NT2/D1 (cell line): ENCODE measurements at places on chromosomes 16 and 17.

DNA sequence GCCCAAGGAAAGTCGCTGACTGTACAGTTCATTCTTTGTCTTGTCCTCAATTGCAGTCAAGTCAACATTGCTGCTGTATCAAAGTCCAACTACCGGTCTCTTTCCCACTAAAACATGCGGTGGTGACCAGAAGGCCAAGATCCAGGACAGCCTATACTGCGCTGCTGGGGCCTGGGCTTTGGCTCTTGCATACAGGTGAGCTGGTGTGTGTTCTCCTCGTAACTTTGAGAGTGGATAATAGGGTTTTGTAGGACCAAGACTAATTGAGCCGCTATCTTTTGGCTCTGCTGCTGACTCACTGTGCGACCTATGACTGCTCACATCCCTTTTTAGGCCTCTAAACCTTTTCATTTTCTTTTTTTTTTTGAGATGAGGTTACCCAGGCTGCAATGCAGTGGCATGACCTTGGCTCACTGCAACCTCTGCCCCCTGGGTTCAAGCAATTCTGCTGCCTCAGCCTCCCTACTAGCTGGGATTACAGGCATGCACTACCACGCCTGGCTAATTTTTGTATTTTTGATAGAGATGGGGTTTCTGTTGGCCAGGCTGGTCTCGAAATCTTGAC, 38.7 kb downstream of the PHKB start:
- no peak for DNase-seq

- no peak for DNase-seq
Measured at GRCh38 chr17:15384142-15384787, 42.9 kb upstream of the TEKT3 start.

DNA sequence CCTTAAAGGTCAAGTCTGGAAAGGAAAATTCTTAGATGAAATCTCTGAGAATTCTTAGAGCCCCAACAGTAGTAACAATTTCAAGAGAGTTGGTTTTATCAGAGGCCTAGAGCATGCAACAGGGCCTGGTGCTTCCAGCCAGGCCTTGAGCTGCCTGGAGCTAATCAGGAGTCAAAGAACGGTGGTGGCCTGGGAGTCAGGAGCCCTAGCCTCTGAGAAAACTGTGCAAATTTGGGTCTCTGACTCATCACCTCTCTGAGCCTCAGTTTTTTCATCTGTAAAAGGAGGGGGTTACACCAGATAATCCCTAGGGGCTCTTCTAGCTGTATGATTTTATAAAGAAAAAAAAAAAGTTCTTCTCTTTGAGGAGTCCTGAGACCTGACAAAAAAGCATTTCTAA, 227.3 kb upstream of the RPL38 start:
- no peak for DNase-seq

- no peak for DNase-seq
Measured at GRCh38 chr17:7183433-7184090, 4.4 kb upstream of the ASGR1 start.

DNA sequence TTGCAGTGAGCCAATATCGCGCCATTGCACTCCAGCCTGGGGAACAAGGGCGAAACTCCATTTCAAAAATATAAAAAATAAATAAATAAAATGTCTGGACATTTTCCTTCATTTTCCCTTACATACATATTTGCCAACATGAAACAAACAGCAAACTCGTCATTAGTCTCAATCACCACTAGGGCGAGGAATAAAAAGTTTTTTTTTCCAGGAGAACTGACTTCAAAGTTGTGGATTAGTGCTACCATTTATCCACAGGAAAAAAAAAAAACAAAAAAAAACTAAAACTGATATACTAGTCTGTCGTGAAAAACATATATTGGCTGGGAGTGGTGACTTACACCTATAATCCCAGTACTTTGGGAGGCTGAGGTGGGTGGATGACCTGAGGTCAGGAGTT, 77.0 kb upstream of the MTMR4 start:
- no peak for DNase-seq

GRCh38 chr17:61555127-61555566, 35.9 kb downstream of the NACA2 start:
- DNase-seq: no peak

DNA sequence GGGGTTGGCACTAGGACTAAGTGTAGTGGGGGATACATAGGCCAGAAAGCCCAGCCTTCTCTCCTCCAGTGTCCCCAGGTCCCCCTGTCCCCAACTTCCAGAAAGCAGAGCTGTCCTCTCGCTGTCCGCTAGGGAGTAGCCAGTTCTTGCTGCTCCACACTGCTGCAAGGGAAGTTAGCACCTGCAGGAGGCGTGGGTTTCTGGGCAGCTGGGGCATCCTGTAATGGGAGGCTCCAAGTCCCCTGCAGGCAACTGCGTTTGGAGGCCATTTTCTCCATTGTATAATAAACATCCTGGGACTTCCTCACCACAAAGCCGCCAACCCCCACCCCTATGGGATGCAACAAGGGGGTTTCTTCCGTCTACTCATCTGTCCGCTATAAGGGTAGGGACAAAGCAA, 1.7 kb downstream of the RPRML start:
- DNase-seq: peak; percentile 80

- DNase-seq: no peak
Measured at GRCh38 chr17:45757431-45758218, 26.5 kb upstream of the CRHR1 start.

GRCh38 chr16:6335072-6335471, 997.6 kb upstream of the RBFOX1 start:
- DNase-seq: peak; percentile 61

DNA sequence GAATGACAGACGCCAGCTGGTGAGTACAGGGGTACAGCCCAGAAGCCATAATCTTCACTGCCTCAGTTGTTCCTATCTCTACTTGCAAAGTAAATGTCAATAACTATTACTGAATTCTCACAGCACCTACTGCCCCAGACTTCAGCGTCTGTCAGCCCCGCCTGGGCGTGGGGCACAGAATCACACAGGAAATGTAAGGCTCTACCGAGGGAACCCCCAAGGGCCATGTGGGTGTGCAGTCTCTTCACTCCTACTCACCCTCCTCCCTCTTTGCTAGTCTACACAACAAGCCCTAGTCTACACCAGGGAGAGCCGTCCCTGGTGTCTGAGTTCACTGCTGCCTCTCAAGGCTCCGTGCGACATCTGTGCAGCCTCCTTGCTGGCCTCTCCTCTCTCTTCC, 4.5 kb downstream of the NPTX1 start:
- DNase-seq: no peak

- no peak for DNase-seq
Measured at GRCh38 chr16:50592996-50593395, 44.8 kb downstream of the NKD1 start.

GRCh38 chr16:73384506-73385089, 336.7 kb upstream of the ZFHX3 start:
- no peak for DNase-seq

- DNase-seq: no peak
Measured at GRCh38 chr17:4950075-4950745, 709 bp upstream of the ENO3 start.

DNA sequence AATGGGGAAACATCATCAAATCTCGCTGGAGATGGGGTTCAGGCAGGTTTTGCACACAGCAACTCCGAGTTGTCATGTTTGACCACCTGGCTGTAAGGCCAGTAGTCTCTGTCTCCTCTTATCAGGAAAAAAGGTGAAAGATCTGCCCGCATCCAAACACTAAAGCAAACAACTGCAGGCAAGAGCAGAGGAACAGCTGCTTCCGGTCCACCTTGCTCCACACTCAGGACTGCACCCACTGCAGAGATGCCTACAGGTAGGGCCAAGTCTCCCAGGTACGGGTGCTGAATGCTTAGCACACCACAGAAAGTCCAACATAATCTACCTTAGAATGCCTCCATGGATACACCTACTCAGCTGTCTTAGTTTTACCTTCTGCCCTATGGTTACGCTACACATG, 7.3 kb downstream of the TEX2 start:
- no peak for DNase-seq

GRCh38 chr17:18187226-18187625, 3.6 kb downstream of the ALKBH5 start:
- no peak for DNase-seq

DNA sequence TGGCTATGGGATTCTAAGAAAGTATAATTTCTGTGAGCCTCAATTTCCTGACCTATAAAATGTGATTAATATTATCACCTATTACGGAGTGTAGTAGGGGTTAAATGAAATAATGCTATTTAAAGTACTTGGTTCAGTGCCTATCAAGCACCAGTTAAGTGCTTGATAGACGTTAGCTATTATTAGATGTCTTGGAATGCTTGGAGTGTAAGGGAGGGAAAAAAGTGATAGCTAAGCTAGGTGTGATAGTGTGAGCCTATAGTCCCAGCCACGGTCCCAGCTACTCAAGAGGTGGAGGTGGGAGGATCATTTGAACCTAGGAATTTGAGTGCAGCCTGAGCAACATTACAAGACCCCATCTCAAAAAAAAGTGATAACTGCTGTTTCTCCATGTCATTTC, 7.5 kb downstream of the ORC6 start:
- DNase-seq: no peak

DNA sequence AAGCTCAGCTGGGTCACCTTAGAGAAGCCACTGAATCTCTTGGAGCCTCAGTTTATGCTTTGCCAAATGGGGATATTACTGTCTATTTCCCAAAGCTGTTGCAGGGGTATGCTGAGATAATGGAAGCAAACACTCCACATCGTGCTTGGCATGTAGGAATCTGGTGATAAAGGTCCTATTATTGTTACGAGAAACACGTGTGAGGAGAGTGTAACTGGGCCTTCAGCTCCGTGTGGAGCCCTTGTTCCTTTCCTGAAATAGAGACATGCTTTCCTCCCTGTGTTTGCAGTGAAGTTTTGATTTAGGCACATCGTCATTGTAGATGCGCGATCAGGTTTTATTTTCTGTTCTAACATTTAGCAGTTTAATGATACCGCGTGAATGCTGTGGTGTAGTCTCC, 292.4 kb downstream of the CPPED1 start:
- DNase-seq: no peak

DNA sequence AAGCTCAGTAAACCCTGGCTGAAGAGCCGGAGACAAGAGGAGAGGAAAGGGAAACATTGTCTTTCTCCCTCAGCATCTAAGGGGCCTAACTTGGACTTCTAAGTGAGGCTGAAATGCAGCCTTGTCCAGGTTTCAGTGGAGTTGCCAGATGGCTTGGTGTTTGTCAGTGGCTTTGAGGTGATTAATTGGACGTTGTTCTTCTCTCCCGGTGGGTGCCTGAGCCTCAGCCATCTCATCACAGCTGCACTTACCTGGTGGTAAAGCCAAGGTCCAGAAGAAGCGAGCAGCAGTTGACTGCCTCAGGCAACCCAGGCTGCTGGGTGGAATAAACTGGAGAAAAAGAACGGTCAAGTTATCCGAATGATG, 202.2 kb upstream of the NLRP1 start:
- DNase-seq: no peak

GRCh38 chr16:87874639-87875427, 5.5 kb upstream of the SLC7A5 start:
- DNase-seq: peak; percentile 55

DNA sequence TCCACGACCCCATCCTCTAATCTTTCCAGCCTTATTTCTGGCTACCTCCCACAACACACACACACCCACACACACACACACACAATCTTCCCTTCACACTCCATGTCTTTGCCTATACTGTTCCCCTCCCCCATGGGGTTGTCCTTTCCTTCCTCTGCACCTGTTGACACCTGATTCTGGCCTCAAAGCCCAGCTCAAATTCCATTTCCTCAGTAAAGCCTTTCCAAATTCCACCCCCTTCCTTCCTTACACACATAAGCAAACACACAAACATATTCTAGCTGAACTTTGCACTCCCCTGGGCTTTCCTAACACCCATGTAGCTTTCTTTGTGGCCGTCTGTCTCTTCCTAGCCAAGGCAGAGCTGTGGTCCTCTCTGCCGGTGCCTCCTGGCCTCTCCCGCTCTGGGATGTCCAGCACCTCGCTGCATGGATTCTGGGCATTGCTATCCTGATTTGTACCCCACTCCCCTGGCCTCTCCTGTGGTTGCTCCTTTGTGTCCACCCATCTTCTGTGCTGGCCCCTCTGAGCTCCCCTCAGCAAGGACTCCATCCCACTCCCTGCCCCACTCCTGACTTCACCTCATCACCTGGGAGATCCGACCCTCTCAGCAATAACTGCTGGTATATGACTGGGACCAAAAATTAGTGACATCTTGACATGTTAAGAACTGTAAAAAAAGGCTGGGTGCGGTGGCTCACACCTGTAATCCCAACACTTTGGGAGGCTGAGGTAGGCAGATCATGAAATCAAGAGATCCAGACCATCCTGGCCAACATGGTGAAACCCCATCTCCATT, 8.4 kb upstream of the SRCIN1 start:
- DNase-seq: no peak

DNA sequence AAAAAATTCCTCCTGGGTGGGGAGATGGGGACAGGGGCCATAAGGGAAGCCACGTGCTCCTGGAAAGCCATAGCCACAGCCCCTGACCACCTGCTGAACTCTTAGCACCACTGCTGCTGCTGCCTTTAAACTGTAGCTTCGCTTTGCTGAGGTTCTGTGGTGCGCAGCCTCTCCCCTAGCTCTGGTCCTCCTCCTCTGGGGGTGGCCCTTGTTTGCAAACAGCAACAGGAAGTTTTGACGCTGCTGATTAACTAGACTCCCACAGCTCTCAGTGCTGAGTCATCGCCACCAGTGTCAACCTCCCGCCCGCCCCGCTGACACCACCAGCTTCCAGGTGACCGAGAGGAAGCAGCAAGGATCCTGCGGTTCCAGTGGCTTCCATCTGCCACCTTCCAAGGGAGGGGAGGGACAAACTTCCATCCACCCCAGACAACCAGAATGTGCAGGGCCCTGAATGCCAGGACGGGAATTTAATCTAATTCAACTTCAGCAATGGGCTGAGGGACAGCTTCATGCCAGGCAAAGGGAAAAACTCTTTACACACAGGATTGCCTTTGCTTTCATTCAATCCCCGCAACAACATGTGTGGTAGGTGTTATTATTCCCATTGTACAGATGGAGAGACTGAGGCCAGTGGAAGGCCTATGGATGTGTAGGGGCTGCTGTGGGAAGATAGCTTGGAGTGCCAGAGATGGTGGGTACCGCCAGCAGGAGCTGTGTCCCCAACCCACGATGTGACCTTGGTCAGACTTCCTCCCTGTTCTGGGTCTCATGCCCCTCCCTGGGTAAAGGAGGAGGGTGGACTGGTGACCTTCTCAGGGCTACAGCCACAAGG, 8.1 kb upstream of the KIFC3 start:
- peak; percentile 66 for DNase-seq

DNA sequence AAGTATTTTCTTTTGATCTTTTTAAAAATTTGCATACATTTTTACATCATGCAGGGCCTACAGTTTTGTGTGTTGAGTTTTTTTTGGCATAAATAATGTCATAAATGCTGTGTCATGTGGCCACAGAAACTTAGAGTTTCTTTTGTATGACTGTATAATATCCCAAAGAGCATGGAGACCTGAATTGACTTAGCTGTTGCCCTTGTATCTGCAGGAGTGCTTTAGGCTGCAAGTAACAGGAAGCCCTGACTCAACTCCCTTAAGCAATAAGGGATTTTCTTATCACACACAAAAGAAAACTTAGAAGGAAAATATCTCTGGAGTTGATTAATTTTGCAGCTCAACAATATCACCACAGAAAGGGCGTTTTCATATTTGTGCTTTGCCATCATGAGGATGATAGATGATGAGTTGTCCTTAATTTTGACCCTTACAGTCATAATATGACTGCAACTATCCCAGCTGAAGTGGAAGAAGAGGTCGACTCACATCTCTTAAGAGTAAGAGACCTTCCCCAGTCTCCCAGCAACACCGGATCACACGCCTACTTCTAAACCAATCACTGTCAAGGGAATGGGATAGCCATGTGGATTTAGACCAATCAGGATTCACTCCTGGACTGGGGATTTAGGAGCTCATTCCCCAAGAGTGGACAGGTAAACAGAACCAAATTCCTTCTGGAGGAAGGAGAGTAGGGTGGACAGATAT, 138.9 kb downstream of the GSG1L start:
- no peak for DNase-seq

- DNase-seq: no peak
Measured at GRCh38 chr16:77807-78443, at the start of gene MPG. TSS of gene MPG (plus strand) at chr16:78225. CDS start at chr16:78310, 85 bp downstream.
